LHCN-M2 (cell line): ENCODE measurements at places on chromosomes 16 and 17. TPM values are rescaled to one million over a fixed set of nuclear protein-coding genes. Genes with fewer than 3 reads are reported as not detected.

- no peak for DNase-seq
Observed at GRCh38 chr17:6525141-6525540, 31.2 kb downstream of the PITPNM3 start.

DNA sequence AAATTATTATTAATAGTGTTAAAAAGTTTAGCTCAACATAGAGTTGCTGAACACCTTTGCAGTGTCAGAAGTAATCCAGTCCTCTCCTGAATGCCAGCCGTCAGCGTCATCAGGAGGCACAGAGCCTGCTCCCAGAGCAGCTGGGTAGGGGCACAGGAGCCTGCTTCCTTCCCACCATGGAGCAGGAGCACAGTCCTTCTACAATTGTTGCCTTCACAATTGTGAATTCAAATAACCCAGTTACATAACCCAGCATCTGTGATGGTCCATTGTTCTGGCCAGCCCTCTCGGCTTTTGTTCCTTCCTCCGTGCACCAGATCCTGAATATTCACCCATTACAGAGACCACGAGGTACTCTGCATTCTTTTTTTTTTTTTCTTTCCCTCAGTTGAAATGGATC, 393.9 kb upstream of the MAF start:
- DNase-seq = no peak

DNA sequence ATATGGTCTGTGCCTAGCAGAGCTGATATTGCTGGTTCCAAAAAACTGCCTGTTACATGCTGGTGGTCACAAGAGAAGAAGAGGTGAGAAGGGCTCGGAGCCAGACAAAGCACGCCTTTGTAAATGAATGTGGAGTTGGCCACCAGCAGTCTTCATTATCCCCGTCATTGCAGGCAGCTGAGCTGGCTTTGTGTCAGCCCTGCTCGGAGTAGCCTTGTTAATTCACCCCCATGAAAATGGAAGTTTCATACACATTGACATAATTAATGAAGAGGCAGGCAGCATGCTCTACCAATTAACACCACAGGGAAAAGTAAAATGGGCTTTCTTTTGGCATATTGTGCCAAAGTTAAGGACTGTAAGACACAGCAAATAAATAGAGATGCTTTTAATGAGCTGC, 113.7 kb upstream of the RBFOX1 start:
- no peak for DNase-seq

DNA sequence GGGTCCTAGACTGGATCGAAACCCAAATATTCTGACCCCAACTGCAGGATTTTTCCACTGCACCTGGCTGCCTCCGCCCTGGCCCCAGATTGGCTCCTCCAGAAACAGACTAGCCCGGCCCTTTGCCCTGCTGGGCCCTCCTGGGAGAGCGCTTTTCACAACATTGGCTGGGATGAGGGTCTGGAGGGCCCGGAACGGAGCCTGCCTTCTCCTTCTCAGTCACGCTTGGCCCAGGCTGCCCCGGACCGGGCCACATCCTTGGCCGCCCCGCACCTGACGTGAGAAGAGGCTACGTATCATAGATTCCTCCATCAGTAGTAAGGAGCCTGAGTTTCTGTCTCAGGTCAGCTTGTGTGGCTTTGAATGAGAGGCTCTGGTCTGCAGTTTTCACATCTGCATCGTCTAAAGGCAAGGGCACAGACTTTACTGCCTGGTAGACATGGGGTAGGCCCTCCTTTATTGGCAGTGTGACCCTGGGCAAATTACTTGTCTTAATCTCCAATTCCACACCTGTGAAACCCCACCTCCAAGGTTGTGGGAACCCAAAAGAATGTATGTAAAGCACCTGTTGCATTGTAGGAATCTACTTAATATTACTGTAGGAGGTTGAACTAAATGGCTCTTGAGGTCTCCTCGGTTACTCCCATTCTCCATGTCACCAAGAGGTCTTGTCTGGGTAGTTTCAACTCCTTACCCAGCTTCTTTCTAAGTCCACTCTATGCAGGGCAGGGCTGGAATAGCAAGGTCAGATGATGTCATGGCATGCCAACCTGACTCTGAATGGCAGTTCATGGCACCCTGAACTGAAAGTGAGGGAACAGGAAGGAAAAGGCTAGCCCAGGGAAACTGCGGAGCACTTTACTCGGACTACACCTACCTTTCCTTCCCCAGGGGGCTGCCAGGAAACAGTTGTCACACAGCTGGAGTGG, 661 bp downstream of the LRRC3C start:
- DNase-seq = no peak

DNA sequence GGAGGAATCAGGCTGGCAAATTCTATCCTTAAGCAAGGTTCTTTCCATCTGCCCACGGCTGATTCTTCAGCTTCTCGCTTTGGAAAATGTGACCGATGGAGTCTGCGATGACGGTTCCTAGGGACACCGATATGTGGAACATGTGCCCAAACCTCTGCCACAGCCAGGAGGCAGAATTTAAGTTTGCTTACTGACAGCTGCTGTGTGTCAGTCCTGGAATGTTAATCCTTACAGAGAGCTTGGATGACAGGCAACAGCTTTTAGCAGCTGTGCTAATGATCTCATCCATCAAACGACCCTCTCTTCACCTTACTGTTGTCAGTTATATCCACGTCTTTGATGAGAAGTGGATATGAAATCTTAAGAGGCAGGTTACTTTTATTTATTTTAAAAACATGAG, 11.4 kb upstream of the MYH13 start:
- DNase-seq = peak; percentile 98

- DNase-seq = no peak
Observed at GRCh38 chr16:62970851-62971250, 934.6 kb upstream of the CDH8 start.

GRCh38 chr17:20925091-20925490, 117.7 kb downstream of the USP22 start:
- no peak for DNase-seq

DNA sequence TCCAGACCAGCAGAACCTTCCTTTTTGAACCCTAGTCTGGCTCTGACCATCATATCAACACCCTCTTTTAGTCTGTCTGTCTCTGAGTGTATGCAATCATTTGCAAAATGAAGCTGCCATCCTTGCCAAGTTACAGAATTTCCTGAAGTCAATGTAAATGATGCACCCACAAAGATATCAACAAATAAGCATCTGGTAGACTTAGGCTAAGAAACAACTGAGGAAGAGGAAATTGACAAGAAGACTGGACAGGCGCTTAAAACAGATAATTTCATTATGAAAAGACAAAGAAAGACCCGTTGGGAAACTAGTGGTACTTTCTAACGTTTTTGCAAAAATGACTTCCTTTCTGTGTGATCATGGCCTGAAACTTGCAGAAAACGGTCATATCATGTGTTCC, 24.7 kb upstream of the CIITA start:
- no peak for DNase-seq

The AANAT gene
- total RNA-seq = not detected in 2 replicates

The ACSM2A gene
- not detected in 2 replicates for total RNA-seq

The CCT6B gene
- total RNA-seq = 1.8 and 2.0 TPM in 2 replicates

The CHD9NB gene
- total RNA-seq = 1.7 and 1.8 TPM in 2 replicates

The HDAC5 gene
- 292 and 318 TPM in 2 replicates for total RNA-seq

The MT1G gene
- total RNA-seq = 1.9 TPM in 1 of 2 replicates, not detected in the other

The KRTAP1-1 gene
- not detected in 2 replicates for total RNA-seq
